ENCODE measurements at places on chromosomes 16 and 17.

- no peak for DNase-seq
These were observed 13.7 kb upstream of the OSGIN1 start for GRCh38 chr16:83939266-83939855.

GRCh38 chr17:31838636-31839225 is 20.3 kb downstream of the COPRS start:
- no peak for DNase-seq

- DNase-seq = no peak
These were observed 18.7 kb downstream of the DUS2 start for GRCh38 chr16:68041783-68042182.

- DNase-seq = no peak
These were observed 16.2 kb upstream of the TNRC6C start for GRCh38 chr17:77942112-77942988.

DNA sequence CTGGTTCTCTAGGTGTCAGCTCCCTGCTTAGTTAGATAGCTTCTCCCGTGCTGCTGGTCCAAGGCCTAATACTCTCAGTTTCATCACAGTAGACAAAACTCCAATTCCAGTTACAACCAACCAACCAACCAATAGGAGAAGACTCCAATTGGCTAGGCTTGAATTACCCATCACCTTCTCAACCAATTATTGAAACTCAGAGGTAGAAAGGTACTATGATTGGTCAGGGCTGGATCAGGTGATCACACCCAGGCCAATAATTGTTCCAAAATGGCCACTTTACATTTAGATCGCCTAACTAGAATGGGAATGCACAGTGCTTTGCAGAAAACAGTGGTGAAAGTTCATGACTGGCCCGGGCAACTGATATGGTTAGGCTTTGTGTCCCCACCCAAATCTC is 49.5 kb upstream of the CRHR1 start:
- DNase-seq = no peak
